Naive thymus-derived CD8-positive, alpha-beta T cell (primary cell): ENCODE measurements at places on chromosomes 4 and X.

DNA sequence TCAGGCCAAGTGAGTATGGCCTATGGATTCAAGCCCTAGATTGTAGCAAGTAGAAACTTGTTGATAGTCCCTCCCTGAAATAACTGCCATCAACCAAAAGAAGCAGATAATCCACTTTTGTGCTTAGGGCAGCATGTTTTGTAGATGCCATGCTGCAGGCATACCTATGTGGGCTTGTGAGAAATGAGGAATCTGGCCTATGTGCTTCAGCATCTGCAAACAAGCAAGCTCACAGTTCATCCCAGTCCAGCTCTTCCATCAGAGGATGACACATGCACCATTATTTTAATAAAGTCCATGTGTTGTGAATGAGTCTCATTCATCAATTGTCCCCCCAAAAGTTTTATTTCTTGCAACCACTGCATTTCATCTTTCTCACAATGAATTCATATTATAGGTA, 421.9 kb upstream of the DIPK2B start:
- no peak overlapping the region for H3K27ac ChIP-seq
- H3K4me3 ChIP-seq, result no peak overlapping the region
- DNase-seq, result no peak
- no peaks in the 10 kb centered on the region for H3K36me3 ChIP-seq
- H3K27me3 ChIP-seq, result no peaks in the 10 kb centered on the region
- no peaks in the 10 kb centered on the region for H3K4me1 ChIP-seq

- no peak overlapping the region for H3K27ac ChIP-seq
- no peak overlapping the region for H3K4me3 ChIP-seq
- H3K4me1 ChIP-seq, result no peaks in the 10 kb centered on the region
- no peaks in the 10 kb centered on the region for H3K27me3 ChIP-seq
- H3K36me3 ChIP-seq, result peaks cover 51% of the 10 kb centered on the region
These were observed 205.1 kb downstream of the STPG2 start for GRCh38 chr4:97938141-97938540.

GRCh38 chrX:130110379-130111219, at the start of gene ELF4:
TSS of gene ELF4 (minus strand) at chrX:130110497. CDS start at chrX:130081330, 29,167 bp downstream.
- peak; percentile 49 for DNase-seq
- peak within 1 kb of the TSS; percentile 59 for H3K27ac ChIP-seq
- H3K4me3 ChIP-seq, result peak within 1 kb of the TSS; percentile 83
- no peaks in the 10 kb centered on the region for H3K27me3 ChIP-seq

- H3K27me3 ChIP-seq, result peaks cover 5% of the 10 kb centered on the region
- DNase-seq, result no peak
- H3K36me3 ChIP-seq, result no peaks in the 10 kb centered on the region
These were observed 45.5 kb upstream of the PRKG2 start for GRCh38 chr4:81260443-81261101.

- H3K4me1 ChIP-seq, result no peaks in the 10 kb centered on the region
- H3K27me3 ChIP-seq, result peaks cover 19% of the 10 kb centered on the region
- H3K27ac ChIP-seq, result no peak overlapping the region
- H3K36me3 ChIP-seq, result peaks cover 2% of the 10 kb centered on the region
- DNase-seq, result no peak
These were observed 19.9 kb downstream of the FGFBP1 start for GRCh38 chr4:15918484-15919129.

DNA sequence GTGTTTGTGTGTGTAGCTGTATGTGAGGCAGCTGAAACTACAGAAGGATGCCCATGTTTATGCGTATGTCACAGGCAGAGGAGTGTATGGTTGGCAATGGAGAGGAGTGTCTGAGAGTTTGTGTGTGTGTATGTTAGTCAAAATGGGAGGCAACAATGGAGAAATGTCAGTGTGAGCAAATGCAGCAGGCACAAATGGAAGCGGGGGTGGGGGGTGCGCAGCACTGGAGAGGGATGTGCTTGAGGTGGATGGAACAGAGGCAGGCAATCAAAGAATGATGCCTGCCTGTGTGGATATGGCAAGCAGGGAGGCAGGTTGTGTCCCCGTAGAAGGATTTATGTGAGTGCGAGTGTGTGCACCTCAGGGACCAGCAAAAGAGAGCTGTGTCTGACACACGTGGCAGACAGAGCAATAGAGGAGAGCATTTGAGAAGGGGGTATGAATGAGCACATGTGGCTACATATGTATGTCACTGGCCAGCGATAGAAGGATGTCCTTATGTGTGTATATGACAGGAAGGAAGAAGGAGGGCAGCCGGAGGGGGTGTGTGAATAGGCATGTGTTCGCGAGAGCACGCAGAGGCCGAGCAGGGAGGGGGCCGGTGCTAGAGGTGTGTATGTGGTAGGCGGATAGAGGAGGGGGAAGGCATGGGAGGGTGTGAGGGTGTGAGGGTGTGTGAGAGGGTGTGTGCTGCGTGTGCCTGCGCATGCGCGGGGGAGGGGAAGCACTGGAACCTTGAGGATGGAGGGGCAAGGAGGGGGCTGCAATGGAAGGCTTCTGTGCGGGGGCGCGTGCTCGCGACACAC, 1.1 kb downstream of the PJA1 start:
- no peaks in the 10 kb centered on the region for H3K27me3 ChIP-seq
- peaks cover 3% of the 10 kb centered on the region for H3K36me3 ChIP-seq
- peak; percentile 61 for DNase-seq
- H3K4me3 ChIP-seq, result peak overlapping the region; percentile 71
- peaks cover 18% of the 10 kb centered on the region for H3K4me1 ChIP-seq

GRCh38 chr4:112189754-112190153, 41.8 kb upstream of the AP1AR start:
- no peaks in the 10 kb centered on the region for H3K4me1 ChIP-seq
- no peak for DNase-seq
- H3K36me3 ChIP-seq, result no peaks in the 10 kb centered on the region
- H3K27ac ChIP-seq, result no peak overlapping the region
- H3K27me3 ChIP-seq, result no peaks in the 10 kb centered on the region

GRCh38 chrX:10756441-10756840, 136.1 kb upstream of the MID1 start:
- no peaks in the 10 kb centered on the region for H3K27me3 ChIP-seq
- H3K4me3 ChIP-seq, result no peak overlapping the region
- no peak overlapping the region for H3K27ac ChIP-seq
- no peaks in the 10 kb centered on the region for H3K36me3 ChIP-seq
- no peaks in the 10 kb centered on the region for H3K4me1 ChIP-seq

- DNase-seq, result peak; percentile 29
- no peaks in the 10 kb centered on the region for H3K36me3 ChIP-seq
- H3K27me3 ChIP-seq, result no peaks in the 10 kb centered on the region
- no peak overlapping the region for H3K27ac ChIP-seq
These were observed 88.0 kb upstream of the TRIM2 start for GRCh38 chr4:153116291-153116680.

- H3K27ac ChIP-seq, result no peak overlapping the region
- DNase-seq, result no peak
- H3K36me3 ChIP-seq, result no peaks in the 10 kb centered on the region
- H3K4me3 ChIP-seq, result no peak overlapping the region
- H3K4me1 ChIP-seq, result peaks cover 10% of the 10 kb centered on the region
These were observed 109.1 kb downstream of the CRLF2 start for GRCh38 chrX:1103360-1103759.

- DNase-seq, result no peak
- H3K36me3 ChIP-seq, result no peaks in the 10 kb centered on the region
- H3K27me3 ChIP-seq, result no peaks in the 10 kb centered on the region
- no peak overlapping the region for H3K27ac ChIP-seq
- no peak overlapping the region for H3K4me3 ChIP-seq
These were observed 57.3 kb downstream of the SPINK2 start for GRCh38 chr4:56764223-56764622.

- DNase-seq, result no peak
- H3K4me1 ChIP-seq, result no peaks in the 10 kb centered on the region
- no peaks in the 10 kb centered on the region for H3K36me3 ChIP-seq
- no peak overlapping the region for H3K27ac ChIP-seq
These were observed 142.5 kb downstream of the CXXC4 start for GRCh38 chr4:104352211-104352610.

- peaks cover 11% of the 10 kb centered on the region for H3K4me1 ChIP-seq
- H3K27ac ChIP-seq, result no peak overlapping the region
- no peaks in the 10 kb centered on the region for H3K27me3 ChIP-seq
- H3K36me3 ChIP-seq, result no peaks in the 10 kb centered on the region
- H3K4me3 ChIP-seq, result no peak overlapping the region
- DNase-seq, result no peak
These were observed 11.8 kb downstream of the FAM184B start for GRCh38 chr4:17769406-17770174.

DNA sequence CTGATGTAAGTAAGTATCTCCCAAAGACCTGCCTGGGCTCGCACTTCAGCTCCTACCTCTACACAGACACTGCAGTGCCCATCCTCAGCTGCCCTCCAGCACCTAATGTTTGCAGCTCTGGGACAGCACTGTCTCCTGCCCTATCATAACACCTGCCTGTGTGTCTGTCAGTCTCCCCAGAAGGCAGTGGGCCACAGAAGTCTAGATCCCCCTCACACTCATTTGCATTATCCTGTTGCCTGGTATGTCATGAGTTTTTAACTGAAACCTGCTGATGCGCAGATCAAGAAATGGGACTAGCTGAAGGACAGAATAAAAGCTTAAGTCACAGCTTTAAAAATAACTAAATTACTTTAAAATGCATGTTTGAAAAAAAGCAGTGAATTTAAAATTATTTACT, 43.0 kb downstream of the LRP2BP start:
- H3K36me3 ChIP-seq, result peaks cover 75% of the 10 kb centered on the region
- H3K27me3 ChIP-seq, result no peaks in the 10 kb centered on the region
- H3K27ac ChIP-seq, result no peak overlapping the region
- H3K4me3 ChIP-seq, result no peak overlapping the region
- no peak for DNase-seq

GRCh38 chr4:38674258-38675144, 10.5 kb downstream of the KLF3 start:
- H3K4me1 ChIP-seq, result peaks cover 98% of the 10 kb centered on the region
- H3K36me3 ChIP-seq, result peaks cover 17% of the 10 kb centered on the region
- H3K27me3 ChIP-seq, result no peaks in the 10 kb centered on the region
- DNase-seq, result no peak
- H3K27ac ChIP-seq, result peak overlapping the region; percentile 98

- DNase-seq, result no peak
- H3K4me1 ChIP-seq, result peaks cover 13% of the 10 kb centered on the region
- H3K27me3 ChIP-seq, result peaks cover 8% of the 10 kb centered on the region
- H3K36me3 ChIP-seq, result no peaks in the 10 kb centered on the region
- H3K27ac ChIP-seq, result no peak overlapping the region
- H3K4me3 ChIP-seq, result no peak overlapping the region
These were observed 260.9 kb upstream of the RPS6KA3 start for GRCh38 chrX:20527558-20528011.

- DNase-seq, result no peak
- no peak overlapping the region for H3K27ac ChIP-seq
- H3K36me3 ChIP-seq, result no peaks in the 10 kb centered on the region
- H3K4me3 ChIP-seq, result no peak overlapping the region
- H3K4me1 ChIP-seq, result peaks cover 16% of the 10 kb centered on the region
These were observed 4.9 kb downstream of the TASL start for GRCh38 chrX:30572678-30573077.

- no peak overlapping the region for H3K4me3 ChIP-seq
- H3K4me1 ChIP-seq, result no peaks in the 10 kb centered on the region
- no peaks in the 10 kb centered on the region for H3K36me3 ChIP-seq
- DNase-seq, result no peak
These were observed 188.5 kb upstream of the TEX13C start for GRCh38 chrX:125131164-125131563.

GRCh38 chr4:4480685-4481398, 61.0 kb downstream of the STX18 start:
- no peaks in the 10 kb centered on the region for H3K27me3 ChIP-seq
- peaks cover 34% of the 10 kb centered on the region for H3K4me1 ChIP-seq
- no peak overlapping the region for H3K4me3 ChIP-seq
- DNase-seq, result no peak
- no peak overlapping the region for H3K27ac ChIP-seq

DNA sequence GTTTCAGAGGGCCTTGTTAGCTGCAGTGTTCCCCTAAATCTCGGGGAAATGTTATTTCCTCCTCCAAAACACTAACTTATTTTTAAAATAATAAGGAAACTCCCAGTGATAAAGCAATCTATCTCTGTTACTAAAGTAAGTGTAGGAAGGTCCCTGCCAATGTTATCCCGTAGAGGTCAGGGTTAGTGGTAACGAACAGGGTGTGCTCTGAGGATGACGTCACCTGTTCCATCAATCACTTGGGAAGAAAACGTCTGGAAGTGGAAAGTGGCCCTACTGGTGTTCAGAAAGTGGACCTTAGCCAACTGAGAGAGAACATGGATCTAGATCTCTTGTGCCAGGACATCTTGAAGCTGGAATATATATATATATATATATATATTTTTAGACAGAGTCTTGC, 249.5 kb downstream of the BCOR start:
- H3K4me1 ChIP-seq, result peaks cover 19% of the 10 kb centered on the region
- H3K36me3 ChIP-seq, result no peaks in the 10 kb centered on the region
- H3K27ac ChIP-seq, result no peak overlapping the region
- no peak overlapping the region for H3K4me3 ChIP-seq
- no peaks in the 10 kb centered on the region for H3K27me3 ChIP-seq
- DNase-seq, result no peak

DNA sequence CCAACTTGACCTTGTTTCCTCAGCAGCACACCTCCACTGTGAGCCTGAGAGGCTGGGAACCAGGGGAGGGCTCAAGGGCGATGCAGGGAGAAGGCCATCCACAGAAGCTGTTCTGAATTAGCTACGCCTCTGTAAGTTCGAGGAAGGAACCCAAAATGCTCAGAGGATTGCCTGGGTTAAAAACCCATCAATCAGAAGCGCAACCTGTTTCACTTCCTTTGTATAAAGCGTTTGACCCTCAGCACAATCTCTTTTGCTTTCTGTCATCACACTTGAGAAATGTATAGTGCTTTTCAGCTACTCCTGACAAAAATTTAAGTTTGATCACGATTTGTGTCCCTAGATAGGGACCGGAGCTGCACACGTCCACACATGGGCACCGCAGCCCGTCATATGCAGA, 48.0 kb upstream of the MAP3K15 start:
- H3K27me3 ChIP-seq, result no peaks in the 10 kb centered on the region
- no peak for DNase-seq
- no peak overlapping the region for H3K27ac ChIP-seq
- H3K4me1 ChIP-seq, result no peaks in the 10 kb centered on the region

- H3K36me3 ChIP-seq, result no peaks in the 10 kb centered on the region
- DNase-seq, result no peak
- peak overlapping the region; percentile 72 for H3K27ac ChIP-seq
- no peak overlapping the region for H3K4me3 ChIP-seq
- H3K4me1 ChIP-seq, result peaks cover 36% of the 10 kb centered on the region
These were observed 120.2 kb downstream of the KLHL8 start for GRCh38 chr4:87100168-87100567.

DNA sequence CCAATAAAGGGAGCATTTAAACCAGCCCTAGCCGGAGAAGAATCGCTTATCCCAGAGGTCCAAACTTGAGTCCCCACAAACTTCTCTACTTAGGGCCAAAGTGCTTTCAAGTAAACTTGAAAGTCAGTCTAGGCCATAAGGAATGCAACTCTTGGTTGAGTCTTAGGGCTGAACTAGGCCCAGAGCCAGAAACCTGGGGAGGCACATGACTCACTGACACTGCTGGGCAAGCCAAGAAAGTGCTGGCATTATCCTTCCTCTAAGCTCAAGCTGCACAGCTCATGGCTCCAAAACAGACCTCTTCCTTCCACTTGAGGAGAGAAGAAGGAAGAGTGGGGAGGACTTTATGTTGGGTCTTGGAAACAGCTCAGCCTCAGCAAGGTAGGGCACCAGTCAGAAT, 1257.3 kb upstream of the DIAPH2 start:
- H3K4me3 ChIP-seq, result no peak overlapping the region
- H3K27ac ChIP-seq, result no peak overlapping the region
- no peak for DNase-seq
- no peaks in the 10 kb centered on the region for H3K36me3 ChIP-seq
- no peaks in the 10 kb centered on the region for H3K4me1 ChIP-seq
